Renal cortex interstitium (tissue), 15 donors: ENCODE measurements at places on chromosomes 5 and 9. TPM values are rescaled to one million over a fixed set of nuclear protein-coding genes. Genes with fewer than 3 reads are reported as not detected.

- no peak for DNase-seq
Measured at GRCh38 chr5:31759925-31760324, 121.0 kb downstream of the PDZD2 start.

DNA sequence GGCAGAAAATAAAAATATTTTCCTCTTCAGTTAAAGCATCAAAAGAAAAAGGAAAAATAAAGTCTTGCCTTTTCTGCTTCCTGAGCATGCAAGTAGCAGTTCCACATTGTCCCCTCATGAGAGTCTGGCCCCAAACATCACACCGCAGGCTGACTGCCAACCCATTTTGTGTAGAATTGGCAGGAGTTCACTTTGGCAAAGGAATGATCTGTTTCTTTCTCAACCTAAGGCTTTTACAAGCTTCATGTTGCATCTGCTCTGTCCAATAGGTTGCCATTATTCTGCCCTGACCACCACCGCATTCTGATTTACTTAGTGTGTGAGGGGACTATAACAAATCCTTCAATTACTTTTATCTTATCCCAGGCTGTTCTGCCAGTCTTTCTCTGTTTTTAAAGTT, 249.5 kb downstream of the ISL1 start:
- DNase-seq = no peak

SLC34A1 gene
- 315 TPM for polyA plus RNA-seq

- DNase-seq = no peak
Measured at GRCh38 chr5:142819292-142819691, 49.1 kb downstream of the ARHGAP26 start.
